ENCODE measurements at places on chromosomes 3 and 15. TPM values are rescaled to one million over a fixed set of nuclear protein-coding genes. Genes with fewer than 3 reads are reported as not detected.

ETFA gene
- total RNA-seq: 83.0 TPM

POLR2H gene
- 41.7 TPM for total RNA-seq

IQCF5 gene
- not detected for total RNA-seq

SPATA12 gene
- 0.21 TPM for total RNA-seq

IL12A gene
- total RNA-seq: 1.3 TPM

MBD4 gene
- 35.8 TPM for total RNA-seq

MINAR1 gene
- 0.50 TPM for total RNA-seq

DPPA2 gene
- not detected for total RNA-seq

NLGN1 gene
- under 0.01 TPM for total RNA-seq

VIPR1 gene
- 4.7 TPM for total RNA-seq

GCHFR gene
- 1.2 TPM for total RNA-seq

ZSCAN2 gene
- total RNA-seq: 5.1 TPM

MOBP gene
- not detected for total RNA-seq

ADAMTS9 gene
- total RNA-seq: 2.7 TPM
